ENCODE measurements at places on chromosomes 13 and 19.

GRCh38 chr19:19083413-19084178, 19.8 kb downstream of the SLC25A42 start:
- DNase-seq, result no peak

DNA sequence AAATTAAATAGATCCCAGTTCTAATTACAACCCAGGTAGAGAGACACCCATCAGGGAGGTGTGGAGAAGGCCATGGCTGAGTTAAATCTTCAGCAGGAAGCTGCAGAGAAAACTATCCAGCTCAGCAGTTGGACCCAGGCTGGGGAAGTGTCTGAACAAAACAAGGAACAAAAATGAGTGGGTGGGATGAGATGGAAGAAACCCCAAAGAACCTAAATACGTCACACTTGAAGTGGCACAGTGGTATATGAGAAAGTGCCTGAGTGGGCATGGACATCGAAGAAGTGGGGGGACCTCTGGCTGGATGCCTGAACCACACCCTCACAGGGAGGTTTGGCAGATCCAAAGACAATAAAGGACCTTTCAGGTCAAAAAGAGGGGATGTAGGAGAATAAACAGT, 3.5 kb upstream of the EPHX3 start:
- no peak for DNase-seq

GRCh38 chr13:66001140-66001539, 1229.0 kb downstream of the PCDH9 start:
- no peak for DNase-seq

GRCh38 chr13:84129966-84130365, 247.7 kb upstream of the SLITRK1 start:
- no peak for DNase-seq

DNA sequence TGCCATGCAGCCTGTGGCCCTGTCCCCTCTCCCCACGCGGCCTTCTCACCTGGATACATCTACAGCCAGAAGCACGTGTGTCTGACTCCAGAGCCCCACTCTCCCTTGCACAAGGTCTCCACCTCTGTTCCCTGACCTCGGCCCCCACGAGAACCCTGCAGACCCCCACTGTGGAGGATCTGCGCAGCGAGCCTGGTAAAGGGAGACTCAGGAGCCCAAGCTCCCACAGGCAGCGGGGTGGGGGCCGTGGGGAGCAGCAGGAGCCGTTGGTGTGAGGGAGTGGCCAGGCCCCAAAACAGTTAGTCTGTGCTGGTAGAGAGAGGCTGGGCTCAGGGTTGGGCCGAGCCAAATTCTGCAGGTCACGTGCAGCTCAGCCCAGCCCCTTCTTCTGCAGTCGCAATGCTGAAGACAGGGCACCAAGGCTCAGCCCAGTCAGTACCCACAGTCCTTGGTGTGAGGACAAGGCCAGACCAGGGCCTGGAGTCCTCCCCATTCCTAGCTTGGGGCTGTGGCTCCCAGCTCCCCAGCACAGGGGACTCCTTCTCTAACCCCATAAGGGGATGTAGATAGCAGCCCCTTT, 28.7 kb upstream of the SLC7A10 start:
- no peak for DNase-seq

DNA sequence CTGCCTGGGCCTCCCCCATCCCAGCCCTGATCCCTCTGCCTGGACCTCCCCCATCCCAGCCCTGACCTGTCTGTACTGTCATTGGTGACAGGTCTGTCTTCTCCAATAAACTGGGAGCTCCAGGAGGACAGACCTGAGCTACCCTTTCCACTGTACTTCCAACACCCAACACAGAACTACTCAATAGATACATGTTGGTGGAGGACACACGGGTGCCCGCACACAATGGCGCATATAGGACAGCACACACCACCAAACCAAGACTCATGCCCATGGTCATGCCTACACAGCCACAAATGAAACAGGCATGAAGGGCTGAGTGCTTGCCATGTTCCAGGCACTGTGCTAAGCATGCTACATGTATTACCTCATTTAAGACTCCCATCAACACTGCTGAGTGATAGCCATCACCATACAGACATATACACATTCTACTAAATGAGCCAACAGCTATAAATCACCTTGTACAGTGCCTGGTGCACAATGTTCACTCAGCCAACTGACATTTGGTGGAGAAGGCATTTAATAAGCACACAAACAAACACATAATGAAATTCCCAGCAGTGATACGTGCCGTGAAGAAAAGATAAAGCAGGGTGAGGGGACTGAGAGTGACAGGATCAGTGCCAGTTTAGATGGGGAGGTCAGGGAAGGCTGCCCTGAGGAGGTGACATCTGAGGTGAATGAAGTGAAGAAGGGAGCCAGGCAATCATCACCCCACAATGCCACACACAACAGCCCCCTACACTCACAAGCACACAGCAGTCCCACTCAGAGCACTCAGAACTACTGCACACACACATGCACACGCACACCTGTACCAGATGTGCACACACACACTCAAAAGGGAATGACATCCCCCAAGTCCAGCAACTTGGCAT, 857 bp downstream of the POU2F2 start:
- DNase-seq, result no peak

DNA sequence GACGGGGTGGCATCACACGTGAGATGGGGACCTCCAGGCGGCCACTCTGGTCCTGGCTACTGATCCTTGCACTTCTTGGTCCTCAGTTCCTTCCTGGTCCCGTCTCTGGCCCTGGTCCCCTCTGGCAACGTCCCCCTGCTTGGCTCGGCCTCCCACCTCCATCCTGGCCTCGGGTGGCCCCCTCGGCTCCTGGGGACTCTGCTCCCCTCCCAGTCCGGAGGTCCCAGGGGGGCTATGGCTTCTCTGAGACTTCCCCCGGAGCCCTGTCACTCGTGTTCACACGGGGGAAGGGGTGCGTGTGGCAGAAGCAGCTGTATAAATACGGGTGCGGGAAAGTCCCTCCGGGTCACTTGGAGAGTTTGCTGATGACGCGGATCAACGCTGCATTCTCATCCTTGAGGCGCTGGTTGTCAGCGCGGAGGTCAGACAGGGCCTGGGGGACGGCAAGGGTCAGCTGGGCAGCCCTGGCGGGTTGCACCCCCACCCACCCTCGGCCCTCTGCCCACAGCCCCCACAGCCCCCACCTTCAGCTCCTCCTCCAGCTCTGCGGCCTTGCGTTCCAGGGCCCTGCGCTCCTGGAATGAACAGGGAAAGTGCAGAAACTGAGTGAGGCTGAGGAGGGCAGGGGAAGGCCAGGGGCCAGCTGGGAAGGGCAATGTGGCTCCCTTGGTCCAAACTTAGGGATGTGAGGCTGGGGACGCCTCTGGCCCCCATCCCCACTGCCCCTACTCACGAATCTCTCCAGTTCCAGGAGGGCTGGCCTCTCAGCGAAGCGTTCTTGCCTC, 15.6 kb downstream of the EPS8L1 start:
- no peak for DNase-seq

DNA sequence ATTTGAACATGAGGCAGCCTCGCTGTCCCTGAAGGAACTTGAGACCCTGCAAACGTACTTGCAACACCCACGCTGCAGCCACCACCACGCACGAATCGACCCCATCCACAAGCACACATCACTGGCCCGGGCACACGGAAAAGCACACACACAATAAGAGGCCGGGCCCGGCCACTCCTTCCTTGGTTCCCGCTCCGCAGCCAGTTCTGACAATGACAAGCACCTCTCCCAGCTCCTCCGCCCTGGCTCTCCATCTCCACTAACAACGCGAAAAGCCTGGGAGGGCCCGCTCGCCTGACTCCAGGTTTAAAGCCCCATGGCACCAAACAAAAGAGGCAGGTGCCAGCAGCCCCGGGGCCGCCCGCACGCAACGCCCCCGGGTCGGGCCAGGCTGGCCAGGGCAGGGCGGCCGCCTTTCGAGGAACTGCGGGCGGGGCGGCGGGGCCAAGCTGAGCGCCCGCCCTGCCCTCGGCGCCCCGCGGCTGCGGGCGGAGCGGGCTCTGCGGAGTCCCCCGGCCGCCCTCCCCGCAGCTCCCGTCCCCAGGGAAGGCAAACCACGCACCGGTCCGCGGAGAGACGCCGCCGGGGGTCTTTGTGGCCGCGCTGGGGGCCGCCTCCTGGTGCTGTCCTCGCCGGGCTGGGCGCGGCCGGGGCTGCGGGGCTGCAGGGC, 495 bp downstream of the DCLK1 start:
- no peak for DNase-seq

- no peak for DNase-seq
Observed at GRCh38 chr19:30168760-30169159, 203.4 kb upstream of the ZNF536 start.

DNA sequence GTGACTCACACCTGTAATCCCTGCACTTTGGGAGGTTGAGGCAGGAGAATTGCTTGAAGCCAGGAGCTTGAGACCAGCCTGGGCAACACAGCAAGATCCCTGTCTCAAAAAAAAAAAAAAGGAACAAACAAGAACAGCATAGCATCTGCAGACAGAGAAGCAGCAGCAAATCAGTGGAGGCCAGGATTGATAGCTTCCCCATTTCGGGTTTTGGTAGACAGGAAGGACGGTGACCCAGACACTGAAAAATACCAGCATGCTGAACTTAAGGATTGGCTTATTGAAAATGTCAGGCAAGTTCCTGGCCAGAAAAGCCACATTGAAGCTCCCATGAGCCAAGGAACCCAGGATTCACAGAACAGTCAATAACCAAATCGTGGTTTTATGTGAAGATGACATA, 3.0 kb downstream of the ZNF490 start:
- no peak for DNase-seq

DNA sequence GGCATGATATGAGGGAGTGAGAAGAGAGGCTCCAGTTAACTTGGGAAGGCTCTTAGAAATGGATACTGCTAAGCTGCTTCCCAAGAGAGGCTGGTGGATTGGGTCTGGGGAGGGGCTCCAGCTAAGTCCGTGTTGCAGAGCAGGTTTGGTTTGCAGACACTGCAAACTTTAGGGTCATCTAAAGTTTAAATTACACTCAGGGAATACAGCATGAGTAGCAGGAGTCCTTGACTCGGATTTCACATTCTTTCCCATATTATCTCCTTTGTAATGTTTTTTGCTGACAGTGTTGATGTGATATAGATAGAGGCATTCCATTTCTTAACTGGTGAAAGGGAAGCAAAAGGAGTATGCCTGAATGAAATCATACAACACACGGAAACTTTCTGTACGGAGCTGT, 31.9 kb downstream of the SGCG start:
- DNase-seq, result no peak

- peak; percentile 43 for DNase-seq
Observed at GRCh38 chr19:18659281-18660050, 22.6 kb downstream of the KLHL26 start.

DNA sequence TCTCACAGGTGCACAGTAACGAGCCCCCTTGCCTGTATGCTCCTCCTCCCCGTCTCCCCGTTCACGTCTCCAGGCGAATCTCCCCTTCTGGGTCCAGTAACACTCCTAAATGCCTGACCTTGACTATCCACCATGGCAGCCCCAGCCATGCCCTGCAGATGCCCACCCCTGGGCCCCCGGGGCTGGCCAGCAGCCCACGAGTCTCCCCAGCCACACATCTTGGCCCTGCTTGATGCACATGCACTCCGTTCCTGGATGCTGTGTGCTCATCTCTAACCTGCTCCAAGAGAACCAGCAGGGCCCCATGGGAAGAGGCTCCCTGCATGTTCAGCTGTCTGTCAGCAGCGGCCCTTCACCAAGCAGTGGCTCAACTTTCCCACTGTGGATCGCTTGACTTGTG, 32.0 kb downstream of the HPN start:
- DNase-seq, result no peak

DNA sequence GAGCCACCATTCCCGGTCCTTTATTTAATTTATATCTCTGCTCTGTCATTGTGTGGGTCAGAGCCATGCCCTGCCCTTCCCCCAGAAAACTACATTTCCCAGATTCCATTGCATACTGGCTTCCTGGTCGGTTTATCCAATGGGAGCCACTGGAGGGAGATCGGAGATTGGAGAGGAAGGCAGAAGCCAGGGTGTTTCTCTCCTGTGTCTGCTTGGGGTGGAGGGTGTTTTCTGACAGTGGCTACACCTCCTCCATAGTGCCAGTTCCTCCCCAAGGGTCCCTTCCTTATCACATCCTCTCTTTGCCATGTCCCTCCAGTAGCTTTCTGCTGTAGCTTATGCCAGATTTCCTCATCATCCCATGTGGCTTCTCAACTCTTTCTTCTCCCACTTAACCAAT, 19.0 kb downstream of the OLFM2 start:
- peak; percentile 67 for DNase-seq

DNA sequence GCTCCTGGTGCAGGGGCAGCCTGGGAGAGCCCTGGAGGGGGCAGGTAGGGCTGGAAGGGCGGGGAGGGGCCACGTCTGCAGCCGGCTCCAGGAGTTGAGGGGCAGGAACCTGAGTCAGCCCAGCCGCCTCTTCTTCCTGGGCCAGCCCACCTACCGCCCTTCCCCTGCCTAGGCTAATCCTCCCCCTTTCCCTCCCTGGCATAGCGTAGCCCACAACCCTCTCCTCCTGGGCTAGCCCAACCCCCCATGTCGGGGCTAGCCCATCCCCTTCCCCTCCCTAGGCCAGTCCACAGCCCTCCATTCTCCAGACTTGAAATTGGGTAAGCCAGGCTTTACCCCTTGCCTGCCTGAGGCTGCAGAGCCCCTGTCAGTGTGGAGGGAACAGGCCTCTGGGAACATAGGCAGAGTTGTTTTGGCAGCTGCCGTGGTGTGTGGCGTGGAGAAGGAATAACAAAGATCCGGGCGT, 20.6 kb upstream of the WDR18 start:
- DNase-seq, result no peak

- no peak for DNase-seq
Observed at GRCh38 chr13:59479629-59480028, 684.1 kb downstream of the DIAPH3 start.

- no peak for DNase-seq
Observed at GRCh38 chr13:104288496-104288895, 1222.3 kb upstream of the SLC10A2 start.

- peak; percentile 36 for DNase-seq
Observed at GRCh38 chr13:50015258-50015657, at the start of gene KCNRG. KCNRG (plus strand) TSS chr13:50015444; CDS start chr13:50015494, 50 bp downstream.

- peak; percentile 54 for DNase-seq
Observed at GRCh38 chr13:44191504-44192171, 182.0 kb upstream of the SERP2 start.

DNA sequence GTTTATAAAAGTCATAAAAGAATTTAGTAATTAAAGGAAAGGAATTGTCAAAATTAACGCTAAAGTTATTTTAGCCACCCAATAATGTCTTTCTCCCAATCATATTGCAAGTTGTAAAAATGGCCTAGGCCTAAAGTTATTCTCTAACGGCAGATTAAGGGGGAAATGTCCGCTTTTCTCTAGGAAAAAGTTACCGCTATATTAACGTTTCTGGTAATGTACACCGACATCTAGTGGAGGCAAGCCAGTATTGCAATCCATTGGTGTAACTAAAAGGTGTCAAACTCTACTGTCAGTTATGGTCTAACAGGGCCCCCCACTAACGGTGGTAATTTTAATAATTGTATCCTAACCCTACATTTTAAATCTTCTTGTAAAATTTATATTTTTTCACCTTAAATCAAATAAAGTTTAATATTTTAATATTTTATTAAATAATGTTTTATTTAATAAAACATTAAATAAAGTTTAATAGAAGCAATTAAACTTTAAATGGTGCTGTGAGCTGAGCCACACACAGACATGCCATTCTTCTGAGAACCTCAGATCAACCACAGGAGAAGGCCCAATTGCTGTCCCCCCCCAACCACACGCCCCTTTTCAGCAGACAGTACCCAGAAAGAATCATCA, 35.9 kb upstream of the ZSCAN5A start:
- peak; percentile 56 for DNase-seq
